ENCODE measurements at places on chromosomes 16 and 17.

DNA sequence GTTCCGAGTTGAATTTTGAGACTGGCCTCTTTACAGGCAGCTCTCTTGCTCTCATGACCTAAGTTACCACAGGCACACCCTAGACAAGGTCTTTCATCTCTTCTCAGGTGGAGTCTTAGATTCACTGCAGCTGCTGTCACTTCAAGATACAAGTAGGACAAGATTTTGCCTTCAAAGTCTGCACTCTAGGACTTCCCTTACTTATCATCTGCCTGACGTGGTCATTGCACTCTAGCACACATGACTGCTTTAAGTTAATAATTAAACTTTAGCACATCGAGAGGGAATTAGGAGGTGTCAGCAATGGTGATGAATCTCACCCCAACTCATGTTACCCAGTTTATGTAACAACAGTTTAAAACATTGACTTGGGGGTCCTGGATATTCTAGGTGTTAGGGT, 25.6 kb downstream of the RNF135 start:
- no peak for DNase-seq

DNA sequence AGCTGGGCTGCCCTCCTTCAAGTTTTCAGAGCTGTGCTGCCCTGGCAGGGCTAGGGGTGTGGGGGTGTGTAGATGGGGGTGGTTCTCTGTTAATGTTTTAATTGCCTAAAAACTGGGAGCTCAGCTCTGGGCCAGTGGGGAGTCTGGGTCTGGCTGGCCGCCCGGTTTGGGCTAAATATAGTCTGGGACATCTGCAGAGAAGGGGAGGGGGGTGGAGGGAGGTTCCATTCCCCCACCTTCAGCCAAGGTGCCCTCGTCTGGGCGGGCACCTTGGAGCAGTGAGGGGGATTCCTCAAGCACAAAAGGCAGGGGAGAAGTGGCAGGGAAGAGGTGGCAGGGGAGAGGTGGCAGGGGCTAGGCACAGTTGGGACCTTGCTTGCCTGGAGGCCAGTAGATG, 13.0 kb downstream of the RARA start:
- no peak for DNase-seq

- DNase-seq, result no peak
These were observed 3.0 kb downstream of the SETD6 start for GRCh38 chr16:58518083-58518979.

DNA sequence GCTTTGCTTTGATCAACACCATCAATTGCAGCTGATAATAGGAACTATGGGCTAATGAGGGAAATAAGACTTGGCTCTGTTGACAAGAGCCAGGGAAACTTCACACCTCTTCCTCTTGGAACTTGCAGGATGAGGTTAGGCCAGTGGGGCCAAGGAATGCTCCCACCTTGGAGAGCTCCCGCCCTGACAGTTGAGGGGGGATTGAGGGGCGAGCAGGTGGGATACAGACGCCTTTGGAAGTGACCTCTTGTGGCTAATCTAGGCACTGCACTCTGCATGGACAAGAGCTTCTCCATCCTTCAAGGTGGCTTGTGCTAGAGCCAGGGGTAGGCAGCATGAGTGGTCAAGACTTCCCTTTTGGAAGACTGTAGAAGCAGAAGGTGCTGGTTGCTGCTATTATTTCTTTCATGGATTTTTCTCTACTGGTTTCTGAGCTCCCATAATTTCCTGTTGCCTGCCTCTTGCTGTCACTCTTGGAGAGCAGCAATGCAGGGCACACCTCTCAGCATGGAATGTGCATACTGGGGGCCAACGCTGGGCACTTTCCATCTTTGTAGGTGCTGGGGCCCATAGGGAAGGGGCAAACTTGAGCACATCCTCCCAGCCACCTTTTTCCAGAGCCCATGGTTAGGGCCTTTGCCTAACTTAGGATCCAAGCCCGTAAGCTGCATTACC, 2.3 kb upstream of the PHF12 start:
- no peak for DNase-seq

- DNase-seq, result no peak
These were observed 46.6 kb downstream of the ZNRF1 start for GRCh38 chr16:75045424-75045823.

GRCh38 chr17:34979650-34980352, 511 bp upstream of the LIG3 start:
- no peak for DNase-seq

DNA sequence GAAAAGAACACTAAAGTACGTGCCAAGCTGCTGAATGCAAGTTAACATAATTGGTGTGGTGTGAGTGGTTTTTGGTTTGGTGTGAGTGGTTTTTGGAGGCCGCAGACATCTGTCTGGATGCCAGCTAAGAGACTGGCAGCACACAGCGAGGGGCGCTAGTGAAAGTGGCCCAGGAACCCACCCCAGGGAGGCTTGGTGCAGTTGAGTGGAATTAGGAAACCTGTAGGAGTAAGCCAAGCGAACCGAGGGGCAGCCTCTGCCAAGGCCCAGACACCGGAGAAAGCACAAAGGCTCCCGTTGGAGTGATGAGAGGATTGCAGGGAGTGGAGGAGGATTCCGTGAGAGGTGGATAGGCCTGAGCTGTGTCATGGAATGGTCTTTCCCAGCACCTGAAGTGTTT, 24.6 kb upstream of the SLC5A11 start:
- no peak for DNase-seq

- DNase-seq, result no peak
These were observed 467.7 kb downstream of the CDH11 start for GRCh38 chr16:64654178-64654577.

DNA sequence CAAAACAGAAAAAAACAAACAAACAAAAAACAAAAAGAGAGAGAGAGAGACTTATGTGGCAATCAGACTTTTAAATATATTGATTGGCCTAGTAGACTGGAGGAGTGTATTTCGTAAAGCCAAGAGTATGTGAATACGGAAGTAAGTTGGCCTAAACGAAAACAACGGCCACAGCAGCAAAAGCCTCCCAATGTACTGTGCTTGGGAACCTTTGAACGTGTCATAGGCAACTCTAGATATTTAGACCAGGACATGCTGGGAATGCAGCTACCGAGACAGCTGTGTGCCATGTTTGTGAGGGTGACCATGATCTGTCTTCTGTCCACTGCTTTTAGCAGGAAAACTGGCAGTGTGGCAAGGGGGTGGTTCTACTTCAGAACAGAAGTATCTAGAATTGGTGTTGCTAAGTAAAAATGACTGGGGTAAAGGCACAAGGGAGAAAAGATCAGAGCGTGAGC, 7.4 kb downstream of the MAF start:
- no peak for DNase-seq

GRCh38 chr17:57895382-57896060, 45.7 kb upstream of the MRPS23 start:
- no peak for DNase-seq

- DNase-seq, result peak; percentile 24
These were observed 344.3 kb downstream of the WWOX start for GRCh38 chr16:78443542-78444364.

GRCh38 chr16:82881516-82881915, 254.7 kb downstream of the CDH13 start:
- no peak for DNase-seq

DNA sequence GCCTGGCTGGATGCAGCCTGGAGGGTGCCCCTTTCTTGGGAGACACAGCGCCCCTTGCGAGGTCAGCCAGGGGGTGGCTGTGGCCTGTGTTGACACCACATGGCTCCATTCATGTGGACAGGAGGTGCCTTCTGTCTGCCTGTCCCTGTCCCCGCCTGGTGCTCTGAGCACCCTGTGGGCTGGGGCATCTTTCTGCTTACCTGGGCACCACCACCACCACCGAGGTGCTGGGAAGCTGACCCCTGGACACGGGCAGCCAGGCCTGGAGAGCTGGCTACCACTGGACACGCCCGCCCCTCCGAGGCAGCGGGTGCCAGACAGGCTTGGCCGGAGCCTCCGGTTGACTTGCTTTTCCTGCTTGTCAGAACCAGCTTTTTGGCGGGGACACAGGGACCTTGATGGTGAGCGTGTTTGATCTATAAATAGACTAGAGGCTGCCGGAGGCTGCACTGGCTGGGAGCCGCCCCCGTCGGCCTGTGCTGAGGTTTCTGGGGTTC, 121.3 kb upstream of the GSE1 start:
- no peak for DNase-seq

DNA sequence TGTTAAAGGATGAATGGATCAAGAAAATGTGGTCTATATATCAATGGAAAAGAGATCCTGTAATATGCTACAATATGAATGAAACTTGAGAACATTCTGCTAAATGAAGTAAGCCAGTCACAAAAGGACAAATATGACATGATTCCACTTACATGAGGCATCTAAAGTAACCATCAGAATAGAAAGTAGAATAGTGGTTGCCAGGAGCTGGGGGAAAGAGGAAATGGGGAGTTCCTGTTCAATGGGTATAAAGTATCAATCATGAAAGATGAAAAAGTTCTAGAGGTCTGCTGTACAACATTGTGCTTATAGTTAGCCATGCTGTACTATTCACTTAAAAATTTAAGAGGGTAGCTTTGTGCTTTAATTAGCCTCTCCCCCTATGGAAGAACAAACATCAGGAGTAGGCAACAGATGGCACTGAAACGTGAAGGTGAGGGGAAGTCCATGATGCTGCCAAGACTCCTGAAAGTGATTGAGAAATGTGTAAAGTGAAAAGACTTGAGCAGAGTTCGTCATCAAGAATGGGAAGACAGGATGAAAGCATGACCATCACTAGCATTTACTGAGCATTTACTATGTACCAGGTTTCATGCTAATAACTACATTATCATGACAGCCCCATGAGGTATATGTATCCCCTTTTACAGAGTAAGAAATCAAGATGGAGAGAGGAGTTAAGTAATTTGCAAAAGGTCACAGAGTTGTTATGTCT, 167.2 kb downstream of the CYB561 start:
- DNase-seq, result peak; percentile 35

GRCh38 chr16:6146874-6147425, 1049.4 kb upstream of the EEF2KMT start:
- DNase-seq, result no peak

- DNase-seq, result no peak
These were observed 3.3 kb downstream of the LRRC36 start for GRCh38 chr16:67329901-67330300.

- DNase-seq, result no peak
These were observed 96.0 kb downstream of the XYLT1 start for GRCh38 chr16:17374668-17375255.

- peak; percentile 83 for DNase-seq
These were observed 10.4 kb upstream of the NAT9 start for GRCh38 chr17:74786431-74787055.

DNA sequence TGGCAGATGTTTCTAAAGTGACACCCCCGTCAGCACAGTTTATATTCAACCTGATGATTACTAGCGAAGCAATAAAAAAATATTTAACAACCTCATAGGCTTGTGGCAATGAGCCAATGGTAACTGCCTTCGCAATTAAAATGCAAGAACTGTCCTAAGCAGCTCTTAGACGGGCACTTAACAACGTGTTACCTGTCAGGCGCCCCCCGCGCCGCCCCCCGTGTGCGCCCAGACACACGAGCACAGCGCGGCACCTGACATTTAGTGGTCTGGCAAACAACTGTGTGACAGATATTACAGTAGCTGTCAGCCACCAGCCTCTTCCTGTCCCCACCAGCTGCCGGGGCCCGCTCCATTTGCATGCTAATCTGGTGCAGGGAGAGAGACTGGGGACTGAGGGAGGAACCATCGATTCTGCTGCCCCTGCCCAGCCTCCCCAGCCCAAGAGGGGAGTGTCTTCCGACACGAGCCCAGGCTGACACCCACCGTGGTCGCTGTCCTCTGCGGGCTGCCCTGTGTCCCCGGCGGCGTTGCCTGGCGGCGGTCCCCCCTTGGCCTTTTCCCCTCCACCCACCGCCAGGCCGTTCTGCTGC, 12.7 kb downstream of the NDUFAF8 start:
- DNase-seq, result no peak

GRCh38 chr17:34917381-34917780, 43.9 kb downstream of the CCT6B start:
- DNase-seq, result no peak

DNA sequence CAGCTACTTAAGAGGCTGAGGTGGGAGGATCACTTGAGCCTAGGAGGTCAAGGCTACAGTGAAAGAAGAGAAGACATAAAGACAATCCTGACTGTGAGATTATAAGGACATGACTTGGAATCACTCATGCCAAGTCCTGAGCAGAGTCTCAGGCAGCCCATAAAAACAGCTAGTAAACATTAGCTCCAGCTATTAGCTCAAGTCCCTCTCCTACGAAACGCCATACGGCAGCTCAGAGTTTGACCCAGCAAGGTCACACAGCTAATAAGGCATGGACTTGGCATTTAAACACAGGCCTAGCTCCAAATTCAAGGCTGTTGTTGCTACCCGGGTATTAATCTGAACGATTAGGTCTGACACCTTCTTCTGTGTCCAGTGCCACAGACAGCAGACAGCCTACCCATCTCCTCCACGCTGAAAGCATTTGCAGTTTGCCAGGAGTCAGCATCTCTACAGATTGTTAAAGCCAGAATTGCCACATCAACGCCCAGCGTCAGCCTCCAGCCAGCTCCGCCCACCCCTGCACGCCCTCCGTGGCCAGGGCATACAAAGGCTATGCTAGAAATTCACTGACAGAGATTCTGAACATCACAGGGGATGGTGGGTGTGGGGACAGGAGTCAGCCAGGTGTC, 9.9 kb upstream of the TMEM114 start:
- DNase-seq, result peak; percentile 51

- DNase-seq, result no peak
These were observed 23.7 kb upstream of the RCVRN start for GRCh38 chr17:9928601-9929333.

- no peak for DNase-seq
These were observed 13.5 kb upstream of the TENT4B start for GRCh38 chr16:50139580-50139979.

DNA sequence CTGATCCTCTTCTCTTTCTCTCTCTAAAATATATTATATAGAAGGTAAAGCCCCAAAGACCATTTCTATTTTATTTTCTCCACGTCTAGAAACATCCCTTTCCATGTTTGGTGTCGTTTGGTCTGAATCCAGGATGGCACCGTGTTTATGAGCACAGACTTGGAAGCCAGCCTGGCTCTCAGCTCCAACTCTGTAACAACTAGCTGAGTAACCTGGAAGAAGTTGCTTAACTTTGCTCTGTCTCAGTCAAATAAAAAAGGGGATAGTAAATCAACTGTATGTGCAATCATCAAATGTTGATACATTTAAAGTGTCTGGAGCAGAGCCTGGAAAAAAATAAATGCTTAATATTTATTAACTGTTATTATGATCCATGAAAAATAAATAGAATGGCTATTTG, 249.8 kb upstream of the MAF start:
- DNase-seq, result no peak

GRCh38 chr17:74970395-74970794, 2.2 kb downstream of the HID1 start:
- no peak for DNase-seq
